Endodermal cell (in vitro differentiated cells): ENCODE measurements at places on chromosomes 7 and 10. TPM values are rescaled to one million over a fixed set of nuclear protein-coding genes. Genes with fewer than 3 reads are reported as not detected.

- peak overlapping the region; percentile 48 for H3K27ac ChIP-seq
- peak overlapping the region; percentile 72 for H3K4me3 ChIP-seq
- no peaks in the 10 kb centered on the region for H3K36me3 ChIP-seq
- H3K27me3 ChIP-seq = no peaks in the 10 kb centered on the region
- DNase-seq = no peak
- peaks cover 6% of the 10 kb centered on the region for H3K4me1 ChIP-seq
Observed at GRCh38 chr10:17406036-17406834, 48.2 kb downstream of the ST8SIA6 start.

GRCh38 chr10:94065362-94065761 lies 71.6 kb downstream of the PLCE1 start:
- H3K27me3 ChIP-seq = no peaks in the 10 kb centered on the region
- no peaks in the 10 kb centered on the region for H3K36me3 ChIP-seq
- no peak for DNase-seq
- H3K4me3 ChIP-seq = no peak overlapping the region
- H3K4me1 ChIP-seq = no peaks in the 10 kb centered on the region

The TFEC gene
- not detected in 2 replicates for total RNA-seq

The CHRM2 gene
- not detected in 2 replicates for total RNA-seq
